ENCODE measurements at places on chromosomes 5 and 9. TPM values are rescaled to one million over a fixed set of nuclear protein-coding genes. Genes with fewer than 3 reads are reported as not detected.

GRCh38 chr5:95591490-95591901 lies 28.4 kb upstream of the GPR150 start:
- peak; percentile 91 for DNase-seq

- DNase-seq = no peak
These were observed 174.8 kb upstream of the CLINT1 start for GRCh38 chr5:158033724-158034123.

DNA sequence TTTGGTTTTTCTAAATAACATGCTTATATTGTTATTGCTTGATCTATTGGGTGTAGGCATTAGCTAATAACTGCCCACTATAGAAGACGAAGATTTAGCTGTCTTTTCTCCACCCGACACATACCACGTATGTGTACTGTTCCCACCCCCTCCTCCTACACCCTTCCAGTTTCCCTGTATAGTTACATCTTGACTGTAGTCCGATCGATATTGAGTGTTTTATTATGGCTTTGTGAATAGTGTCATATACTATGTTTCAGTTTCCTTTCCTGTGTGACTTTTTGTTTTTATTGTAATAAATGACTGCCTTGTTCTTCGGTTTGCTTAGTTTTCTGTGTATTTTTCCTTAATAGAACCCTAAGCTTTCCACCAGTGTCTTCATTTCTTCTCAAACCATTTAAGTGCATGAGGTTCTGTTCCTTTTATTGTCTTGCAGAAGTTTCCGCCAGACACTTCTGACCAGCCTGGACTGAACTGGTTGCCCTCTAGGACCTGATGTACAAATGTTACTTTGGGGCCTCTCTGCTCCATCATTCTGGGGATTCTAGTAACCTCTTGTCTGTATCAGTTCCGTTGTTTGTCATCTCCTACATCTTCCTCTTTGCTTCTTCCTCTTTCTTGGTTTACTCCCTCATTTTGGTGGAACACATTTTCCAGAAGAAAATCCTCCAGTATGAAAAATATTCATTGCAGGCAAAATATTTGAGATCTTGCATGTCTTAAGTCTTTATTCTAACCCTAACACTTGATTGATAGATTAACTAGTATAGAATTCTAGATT lies 61.8 kb downstream of the PRKACG start:
- DNase-seq = no peak

Gene CLPTM1L
- total RNA-seq = 249 TPM

DNA sequence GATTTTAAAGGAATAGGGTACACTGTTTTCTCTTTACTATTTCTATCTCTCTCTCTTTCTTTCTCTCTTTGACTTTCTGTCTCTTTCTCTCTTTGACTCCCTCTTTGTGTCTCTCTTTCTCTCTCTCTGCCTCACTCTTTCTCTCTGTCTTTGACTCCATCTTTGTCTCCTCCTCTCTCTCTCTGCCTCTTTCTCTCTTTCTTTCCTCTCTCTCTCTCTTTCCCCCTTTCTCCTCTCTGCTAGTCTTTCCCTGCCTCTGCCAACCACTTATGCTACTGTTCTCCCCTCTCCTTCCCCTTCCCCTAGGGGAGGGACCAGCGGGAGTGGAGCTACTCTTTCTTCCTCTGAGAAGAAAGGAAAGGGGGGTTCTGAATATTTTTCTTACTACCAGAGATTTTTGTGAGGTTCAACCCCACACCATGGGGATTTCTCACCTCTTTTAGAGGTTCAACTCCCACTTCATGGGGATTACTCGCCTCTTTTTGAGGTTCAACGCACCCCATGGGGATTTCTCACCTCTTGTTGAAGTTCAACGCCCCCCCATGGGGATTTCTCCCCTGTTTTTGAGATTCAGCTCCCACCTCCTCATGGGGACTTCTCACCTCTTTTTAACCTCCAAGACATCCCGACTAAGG lies 309.9 kb downstream of the NR3C1 start:
- no peak for DNase-seq

DNA sequence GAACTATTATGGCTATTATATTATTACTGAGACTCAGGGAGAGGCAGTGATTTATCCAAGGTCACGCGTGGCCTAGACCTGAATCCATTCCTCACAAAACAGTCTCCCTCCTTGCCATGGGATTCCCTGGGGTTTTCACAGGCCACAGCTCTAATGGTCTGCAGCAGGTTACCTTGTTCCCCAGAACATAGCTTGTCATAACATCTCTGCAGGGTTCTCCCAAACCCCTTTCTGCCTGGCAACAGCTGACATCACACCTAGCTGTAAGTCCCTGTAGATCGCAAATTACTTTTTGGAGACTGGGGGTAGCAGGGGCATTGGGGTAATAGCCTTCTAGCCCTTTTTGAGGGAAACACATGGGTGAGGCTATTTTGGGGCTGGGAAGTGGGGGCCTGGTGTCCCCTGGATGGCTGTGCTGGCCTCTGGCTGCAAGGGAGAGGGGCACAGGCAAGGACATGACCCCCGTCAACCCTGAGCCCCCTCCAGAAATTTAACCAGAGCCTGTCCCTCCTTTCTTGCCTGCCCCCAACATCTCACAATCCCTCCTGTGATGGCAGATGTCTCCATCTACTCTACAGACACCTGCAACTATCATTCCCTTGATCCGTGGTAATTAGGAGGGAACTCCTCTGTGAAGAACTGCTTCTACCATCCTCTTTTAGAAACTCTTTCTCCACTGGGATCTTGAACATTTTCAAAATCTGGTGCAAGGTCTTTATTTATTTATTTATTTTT lies 1.3 kb downstream of the CD74 start:
- DNase-seq = peak; percentile 39

DNA sequence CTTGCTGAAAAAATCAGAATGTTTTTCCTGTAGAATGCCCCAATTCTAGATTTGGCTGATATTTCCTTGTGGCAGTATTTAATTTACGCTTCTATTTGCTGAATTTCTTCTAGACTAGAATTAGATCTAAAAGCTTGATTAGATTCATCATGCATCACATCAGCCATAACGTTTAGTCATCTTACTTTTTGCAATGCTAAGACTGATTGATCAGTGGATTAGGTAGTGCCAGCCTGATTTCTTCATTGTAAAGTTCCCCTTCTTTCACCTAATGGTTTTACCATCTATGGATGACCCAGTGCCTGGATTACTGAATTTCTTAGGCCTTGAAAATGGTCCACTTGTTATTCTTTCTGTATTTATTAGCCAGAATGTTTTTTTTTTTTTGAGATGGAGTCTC lies 83.9 kb downstream of the PBX3 start:
- peak; percentile 5 for DNase-seq

Data from renal cortical epithelial cell (primary cell).